ENCODE measurements at places on chromosomes 5 and 9. TPM values are rescaled to one million over a fixed set of nuclear protein-coding genes. Genes with fewer than 3 reads are reported as not detected.
A peak's percentile ranks its signal among the peaks of the same experiment; 100 is the strongest.

B4GALT7 gene
- polyA plus RNA-seq = 37.5 TPM

DNA sequence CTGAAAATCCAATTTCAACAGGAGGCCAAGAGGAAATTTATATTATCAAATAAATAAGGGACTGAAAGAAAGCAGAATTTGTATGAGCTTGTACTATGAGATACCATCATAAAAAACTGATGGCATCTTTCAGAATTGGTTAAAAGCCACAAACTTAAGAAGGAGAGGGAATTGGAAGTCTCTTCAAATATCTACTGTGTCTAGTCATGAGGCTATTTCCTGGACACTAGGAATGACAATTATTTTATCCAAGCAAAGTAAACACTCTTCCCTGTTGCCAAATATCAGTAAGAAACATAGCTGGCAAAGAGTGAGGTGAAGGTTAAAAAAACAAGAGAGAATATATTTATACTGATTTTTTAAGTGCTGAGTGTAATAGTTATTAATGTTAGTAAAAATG, 101.5 kb upstream of the ARRDC3 start:
- H3K27ac ChIP-seq = no peak overlapping the region
- H3K27me3 ChIP-seq = no peaks in the 10 kb centered on the region
- H3K36me3 ChIP-seq = no peaks in the 10 kb centered on the region
- H3K4me3 ChIP-seq = no peak overlapping the region
- H3K4me1 ChIP-seq = no peaks in the 10 kb centered on the region
- DNase-seq = no peak

- no peak for DNase-seq
- no peak overlapping the region for H3K4me3 ChIP-seq
- no peaks in the 10 kb centered on the region for H3K36me3 ChIP-seq
- H3K27ac ChIP-seq = no peak overlapping the region
- peaks cover 93% of the 10 kb centered on the region for H3K27me3 ChIP-seq
These were observed 22.5 kb downstream of the LHX3 start for GRCh38 chr9:136182420-136182787.

C5orf52 gene
- not detected for polyA plus RNA-seq

DNA sequence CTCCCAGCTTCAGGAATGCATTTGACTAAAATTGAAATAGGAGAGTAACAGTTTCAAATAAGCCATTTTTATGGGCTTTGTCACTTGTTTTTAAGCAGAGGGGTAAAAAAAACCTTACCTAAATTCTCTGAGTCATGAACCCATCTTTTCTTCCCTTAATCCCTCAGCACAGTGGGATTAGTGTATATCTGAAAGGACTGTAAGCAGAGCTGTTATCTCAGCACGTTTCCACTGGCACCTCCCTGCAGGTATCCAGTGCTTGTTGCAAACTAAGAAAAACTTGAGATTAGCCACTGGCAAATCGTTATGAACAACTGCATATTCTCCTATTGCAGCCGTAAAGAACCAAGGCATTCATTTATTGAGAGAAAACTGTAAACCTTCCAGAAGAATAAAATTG, 872.7 kb downstream of the EFNA5 start:
- H3K27me3 ChIP-seq = no peaks in the 10 kb centered on the region
- no peaks in the 10 kb centered on the region for H3K4me1 ChIP-seq
- no peak overlapping the region for H3K4me3 ChIP-seq
- DNase-seq = no peak
- no peaks in the 10 kb centered on the region for H3K36me3 ChIP-seq
- H3K27ac ChIP-seq = no peak overlapping the region

GRCh38 chr9:128551657-128552152, 682 bp upstream of the SPTAN1 start:
- DNase-seq = no peak
- peaks cover 39% of the 10 kb centered on the region for H3K4me1 ChIP-seq
- no peaks in the 10 kb centered on the region for H3K27me3 ChIP-seq
- H3K27ac ChIP-seq = peak overlapping the region; percentile 84

CD180 gene
- polyA plus RNA-seq = 0.02 TPM

LCN15 gene
- not detected for polyA plus RNA-seq

- no peak overlapping the region for H3K27ac ChIP-seq
- DNase-seq = no peak
- H3K4me3 ChIP-seq = no peak overlapping the region
- H3K36me3 ChIP-seq = no peaks in the 10 kb centered on the region
- no peaks in the 10 kb centered on the region for H3K27me3 ChIP-seq
These were observed 699 bp downstream of the AKNA start for GRCh38 chr9:114386886-114387679.
